Endothelial cell of coronary artery (primary cell): ENCODE measurements at places on chromosomes 4 and X. TPM values are rescaled to one million over a fixed set of nuclear protein-coding genes. Genes with fewer than 3 reads are reported as not detected.

Gene BEX1
- 0.45 and 1.4 TPM in 2 replicates for total RNA-seq

Gene SOX3
- total RNA-seq = not detected in 2 replicates

Gene STATH
- not detected in 2 replicates for total RNA-seq

Gene RIBC1
- total RNA-seq = 0.09 and 0.36 TPM in 2 replicates

Gene TMPRSS11B
- total RNA-seq = not detected in 2 replicates

Gene TCEAL2
- total RNA-seq = not detected in 2 replicates

Gene TMEM156
- total RNA-seq = 2.2 and 14.4 TPM in 2 replicates

Gene NEUROG2
- not detected in 2 replicates for total RNA-seq

Gene PABPC1L2A
- not detected in 2 replicates for total RNA-seq

Gene LDB2
- 128 and 441 TPM in 2 replicates for total RNA-seq

Gene ADH1C
- total RNA-seq = not detected in 2 replicates

Gene SPP1
- not detected in 2 replicates for total RNA-seq

Gene NXF2
- not detected in 2 replicates for total RNA-seq

Gene ACE2
- total RNA-seq = 0.19 TPM in 1 of 2 replicates, not detected in the other

Gene RIPPLY1
- not detected in 2 replicates for total RNA-seq

Gene DIPK2B
- total RNA-seq = 8.0 and 9.1 TPM in 2 replicates

Gene STBD1
- total RNA-seq = 2.7 and 6.1 TPM in 2 replicates

Gene PALLD
- 17.3 and 51.4 TPM in 2 replicates for total RNA-seq

Gene SMAD1
- total RNA-seq = 34.7 and 41.7 TPM in 2 replicates

Gene OPRPN
- total RNA-seq = not detected in 2 replicates

Gene MAGEB10
- total RNA-seq = not detected in 2 replicates

Gene MAGEA4
- not detected in 2 replicates for total RNA-seq

Gene MAOA
- 15.1 and 74.5 TPM in 2 replicates for total RNA-seq

Gene CXCL6
- total RNA-seq = 1.2 and 1.3 TPM in 2 replicates

Gene KCNIP4
- total RNA-seq = not detected in 2 replicates

Gene TRIM61
- total RNA-seq = 0.19 TPM in 1 of 2 replicates, not detected in the other

Gene NPNT
- total RNA-seq = under 0.01 TPM in 1 of 2 replicates, not detected in the other

Gene SSX2
- not detected in 2 replicates for total RNA-seq

Gene PCDH19
- 0.47 and 1.2 TPM in 2 replicates for total RNA-seq

Gene ATP1B4
- not detected in 2 replicates for total RNA-seq

Gene PTPN13
- 1.9 and 7.0 TPM in 2 replicates for total RNA-seq

Gene SATL1
- not detected in 2 replicates for total RNA-seq

Gene DTHD1
- not detected in 2 replicates for total RNA-seq

Gene UNC5C
- total RNA-seq = under 0.01 and 0.38 TPM in 2 replicates

Gene TIMM8A
- total RNA-seq = 3.9 and 4.0 TPM in 2 replicates

Gene PNCK
- 0.09 TPM in 1 of 2 replicates, not detected in the other for total RNA-seq

Gene SHROOM2
- total RNA-seq = 5.4 and 5.7 TPM in 2 replicates

Gene SMC1A
- total RNA-seq = 14.4 and 17.3 TPM in 2 replicates

Gene RHOH
- total RNA-seq = not detected in 2 replicates

Gene KIT
- total RNA-seq = 9.5 and 13.9 TPM in 2 replicates
